GM23248 (cell line): ENCODE measurements at places on chromosomes 1 and 21. TPM values are rescaled to one million over a fixed set of nuclear protein-coding genes. Genes with fewer than 3 reads are reported as not detected.

- DNase-seq, result no peak
Observed at GRCh38 chr1:177067752-177068410, 96.6 kb downstream of the ASTN1 start.

MYOC gene
- polyA plus RNA-seq, result not detected in 2 replicates

WDR64 gene
- not detected in 2 replicates for polyA plus RNA-seq

KRTAP12-2 gene
- polyA plus RNA-seq, result not detected in 2 replicates

DNA sequence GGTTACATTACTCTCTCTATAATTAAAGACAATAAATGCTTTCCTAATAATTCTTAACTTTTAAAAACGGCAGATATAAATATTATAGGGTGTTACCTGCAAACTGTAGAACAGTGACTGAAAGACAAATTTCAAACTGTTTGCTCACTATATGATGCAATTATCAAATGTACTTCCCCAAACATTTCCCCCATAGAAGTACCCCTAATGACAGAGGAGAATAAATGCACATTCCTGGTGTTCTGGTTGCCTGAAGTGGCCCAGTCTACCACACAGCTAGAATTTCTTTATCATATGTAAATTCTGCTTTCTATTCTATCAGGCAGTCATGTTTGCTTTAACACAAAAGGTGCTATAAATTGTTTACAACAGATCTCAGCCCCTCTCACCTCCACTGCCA, 70.4 kb downstream of the VAV3 start:
- no peak for DNase-seq

GRCh38 chr1:8706995-8707396, 110.4 kb downstream of the RERE start:
- no peak for DNase-seq

DNA sequence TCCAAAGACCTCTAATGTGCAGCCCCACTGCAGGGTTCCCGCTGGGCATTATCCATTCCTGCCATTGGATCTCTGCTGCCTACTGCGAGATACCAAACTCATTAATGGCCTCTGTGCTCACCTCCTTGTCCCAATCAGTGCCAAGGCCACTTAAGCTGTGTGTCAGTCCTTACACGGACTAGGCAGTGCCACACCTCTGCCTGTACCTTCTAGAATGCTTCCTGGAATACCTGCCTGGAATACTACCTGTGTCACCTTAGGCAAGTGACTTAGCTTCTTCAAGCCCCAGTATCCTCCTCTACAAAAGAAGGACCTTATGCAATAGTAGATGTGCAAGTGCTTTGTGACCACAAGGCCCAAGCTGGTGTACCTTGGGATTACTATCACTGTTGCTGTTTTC, 100.1 kb downstream of the FOXD2 start:
- no peak for DNase-seq

NMNAT2 gene
- polyA plus RNA-seq, result 3.6 and 4.2 TPM in 2 replicates

- DNase-seq, result no peak
Observed at GRCh38 chr1:200866116-200866515, 6.7 kb upstream of the GPR25 start.
